Lower lobe of right lung (tissue), 2 donors: ENCODE measurements at places on chromosomes 6 and 20. TPM values are rescaled to one million over a fixed set of nuclear protein-coding genes. Genes with fewer than 3 reads are reported as not detected.

DNA sequence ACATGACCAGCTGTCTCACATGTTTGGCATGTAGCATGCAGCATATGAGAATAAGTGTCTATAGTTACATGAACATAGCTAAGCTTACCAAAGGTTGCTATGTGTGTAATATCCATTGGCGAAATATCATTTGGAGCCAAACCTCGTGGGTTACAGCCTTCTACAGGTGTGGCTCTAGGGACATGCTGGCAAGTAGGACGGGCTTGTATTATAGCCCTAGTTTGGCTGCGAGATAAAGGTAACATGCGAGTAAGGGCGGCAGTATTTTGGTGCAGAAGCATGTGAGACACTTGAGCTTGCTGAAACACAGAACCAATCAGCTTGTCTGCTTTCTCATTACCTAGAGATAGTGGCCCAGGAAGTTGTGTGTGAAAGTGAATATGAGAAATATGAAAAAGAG, 6.5 kb upstream of the ABHD12 start:
- DNase-seq, result no peak

The KCTD20 gene
- 37.2 TPM for total RNA-seq

DNA sequence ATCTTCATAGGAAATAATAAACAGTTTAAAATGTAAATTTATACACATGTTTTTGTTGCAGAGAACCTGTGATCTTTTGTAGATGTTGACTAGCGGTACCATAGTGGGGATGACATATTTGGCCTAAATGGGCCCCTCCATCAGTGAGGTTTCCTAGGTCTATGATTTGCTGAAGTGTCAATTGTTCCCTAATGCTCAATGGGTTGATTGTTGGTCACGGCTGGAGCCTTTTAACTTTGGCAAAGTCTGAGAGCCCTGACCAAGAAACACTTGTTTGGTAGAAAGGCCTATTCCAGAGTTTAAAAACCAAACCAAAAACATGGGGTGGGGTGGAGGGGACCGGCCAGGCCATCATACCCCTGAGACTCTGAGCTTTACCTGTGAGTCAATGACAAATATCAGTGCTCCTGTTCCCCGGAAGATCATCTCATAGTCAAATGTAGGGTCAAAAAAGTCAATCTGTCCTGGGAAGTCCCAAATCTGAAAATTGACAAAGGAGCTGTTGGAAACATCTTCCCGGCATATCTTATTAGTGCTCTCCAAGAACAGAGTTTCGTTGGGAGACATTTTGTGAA, 25.1 kb downstream of the RRAGD start:
- no peak for DNase-seq

The GLP1R gene
- 0.35 TPM for total RNA-seq

The OTOR gene
- not detected for total RNA-seq

- DNase-seq, result no peak
Measured at GRCh38 chr6:113015249-113015648, 668.1 kb downstream of the RFPL4B start.

DNA sequence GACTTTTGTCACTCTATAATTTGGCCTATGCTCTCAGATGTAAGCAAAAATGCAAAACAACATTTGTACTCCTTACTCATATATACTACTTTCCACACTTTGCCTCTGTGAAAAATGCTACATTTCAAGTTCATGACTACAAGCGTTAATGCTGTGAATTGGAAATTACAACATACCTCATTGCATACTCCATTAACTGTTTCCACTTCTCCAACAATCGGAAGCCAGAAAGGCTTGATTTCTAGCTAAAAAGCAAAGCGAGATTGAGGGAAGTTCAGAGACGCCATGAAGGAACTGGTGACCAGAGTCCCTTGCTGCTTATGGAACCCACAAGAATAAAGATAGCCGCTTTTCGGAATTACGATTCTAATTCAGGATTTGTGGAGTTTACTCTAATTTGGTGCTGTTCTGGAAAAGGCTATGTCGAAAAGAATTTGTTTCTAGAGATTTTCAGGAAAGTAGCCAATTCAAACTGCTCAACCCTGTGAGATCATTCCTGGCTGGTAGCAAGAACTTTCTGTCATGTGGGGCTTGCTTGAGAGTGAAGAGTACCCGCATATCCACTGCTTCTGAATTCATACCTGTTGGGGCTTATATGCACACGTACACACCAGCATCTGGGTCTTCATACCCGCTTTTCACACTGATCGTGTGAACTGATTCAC, 98.0 kb upstream of the CITED2 start:
- DNase-seq, result no peak

DNA sequence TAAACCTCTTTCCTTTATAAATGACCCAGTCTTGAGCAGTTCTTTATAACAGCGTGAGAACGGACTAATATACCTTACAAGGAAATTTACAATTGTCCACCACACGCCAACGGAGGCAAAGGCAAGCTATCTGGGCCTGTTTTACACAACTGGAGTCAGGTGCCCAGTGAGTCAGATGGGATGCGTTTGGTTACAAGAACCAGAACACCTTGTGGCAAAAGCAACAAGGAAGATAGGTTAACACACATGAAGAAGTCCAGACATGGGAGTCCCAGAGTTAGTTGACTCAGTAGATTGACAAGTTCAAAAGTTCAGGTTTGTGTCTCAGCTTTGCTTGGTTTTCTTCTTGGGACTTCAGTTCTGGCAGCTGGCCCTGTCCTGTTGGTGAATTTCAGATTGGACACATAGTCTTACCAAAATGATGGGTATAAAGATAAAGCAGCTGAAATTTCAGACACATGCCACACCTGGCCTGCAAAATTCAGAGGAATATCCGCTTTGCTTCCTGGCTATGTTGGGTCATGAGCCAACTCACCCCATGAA, 97.9 kb downstream of the PXDC1 start:
- DNase-seq, result no peak

The ATP5F1E gene
- 73.8 TPM for total RNA-seq

DNA sequence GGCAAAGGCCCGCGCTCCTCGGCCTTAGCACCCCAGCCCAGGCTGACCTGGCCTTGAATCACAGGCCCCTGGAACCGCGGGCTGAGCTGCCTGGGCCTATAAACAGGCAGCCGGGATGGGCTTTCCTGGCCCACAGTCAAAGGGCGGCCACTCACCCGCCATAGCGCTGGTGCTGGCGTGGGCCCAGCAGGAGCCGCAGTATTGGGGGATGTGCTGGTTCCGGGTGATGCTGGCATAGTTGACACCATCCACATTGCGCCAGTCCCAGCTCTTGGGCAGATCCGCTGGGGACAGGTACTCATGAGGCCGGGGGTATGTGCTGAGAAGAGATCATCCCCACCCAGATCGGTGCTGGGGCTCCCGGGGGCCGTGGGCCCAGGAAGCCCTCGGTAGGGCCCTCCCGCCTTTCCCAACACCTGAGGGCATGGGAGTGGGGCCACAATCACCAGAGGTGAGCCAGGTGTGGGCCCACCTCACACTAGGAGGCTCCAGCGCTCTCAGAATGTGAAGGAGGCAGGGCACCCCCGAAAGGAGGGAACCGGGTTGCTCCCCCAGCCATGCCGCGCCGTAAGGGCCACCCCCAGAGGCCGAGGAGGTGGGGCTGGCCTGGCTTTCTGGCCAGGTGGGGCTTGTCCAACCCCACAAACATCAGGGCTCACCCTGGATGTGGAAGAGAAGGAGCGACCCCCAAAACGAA, 739 bp downstream of the CTSZ start:
- DNase-seq, result peak; percentile 66

GRCh38 chr6:107576852-107577251, 86.9 kb downstream of the SOBP start:
- DNase-seq, result no peak

DNA sequence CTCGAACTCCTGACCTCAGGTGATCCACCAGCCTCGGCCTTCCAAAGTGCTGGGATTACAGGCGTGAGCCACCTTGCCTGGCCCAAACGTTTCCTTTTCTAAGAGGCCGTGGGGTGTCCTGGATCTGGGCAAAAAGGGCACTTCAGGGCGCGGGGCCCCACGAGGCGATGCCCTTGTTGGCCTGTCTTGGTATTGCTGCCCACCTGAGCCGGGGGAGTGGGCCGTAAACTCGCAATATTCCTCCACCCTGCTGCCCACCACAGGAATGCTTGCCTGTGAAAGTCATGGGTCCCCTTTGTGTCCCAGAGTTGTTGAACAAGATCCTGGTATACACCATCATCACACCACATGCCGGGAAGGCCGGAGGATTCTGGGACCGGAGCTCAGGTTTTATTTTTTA, 49.0 kb downstream of the SSR1 start:
- DNase-seq, result no peak

The ZKSCAN3 gene
- 8.8 TPM for total RNA-seq

The PSORS1C2 gene
- total RNA-seq, result not detected

The EGFL8 gene
- 13.4 TPM for total RNA-seq

DNA sequence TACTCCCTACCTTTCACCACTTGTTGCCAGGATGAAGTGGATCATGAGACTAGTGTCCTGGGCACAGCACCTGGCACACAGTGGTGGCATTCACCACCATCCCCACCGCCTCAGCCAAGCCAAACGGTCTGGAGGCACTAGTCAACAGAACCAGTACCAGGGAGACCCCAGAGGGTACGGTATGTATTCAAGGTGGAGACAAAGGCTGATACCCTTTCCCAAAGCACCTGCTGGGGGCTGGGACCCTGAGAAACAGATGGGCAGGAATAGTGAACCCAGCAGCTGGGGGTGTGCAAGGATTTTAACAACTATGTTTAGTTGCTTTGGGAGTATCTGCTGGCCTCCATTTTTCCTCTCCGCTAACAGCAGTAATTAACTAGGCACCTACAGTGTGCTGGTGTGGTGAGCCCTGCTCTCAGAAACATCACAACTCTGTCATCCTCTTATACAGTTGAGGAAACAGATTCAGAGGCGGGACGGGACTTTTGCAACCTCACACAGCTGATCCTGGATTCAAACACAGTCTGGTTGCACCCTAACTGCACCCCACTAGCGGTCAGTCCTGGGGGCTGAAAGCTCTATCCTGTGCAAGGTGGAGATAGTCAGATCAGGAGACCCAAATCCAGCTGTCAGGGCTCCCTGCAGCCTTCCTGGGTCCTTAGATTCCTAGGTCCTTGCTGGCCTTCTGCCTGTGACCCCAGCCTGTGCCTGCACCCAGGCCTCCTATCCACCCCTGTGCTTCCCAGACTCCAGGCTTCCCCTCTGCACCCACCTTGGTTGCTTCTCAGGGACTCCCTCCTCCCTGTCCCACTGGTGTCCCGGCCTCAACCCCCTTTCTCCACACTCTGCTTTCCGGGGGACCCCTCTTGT, 1.2 kb downstream of the SNTA1 start:
- DNase-seq, result no peak

- no peak for DNase-seq
Measured at GRCh38 chr20:51338692-51339440, 203.7 kb downstream of the NFATC2 start.

DNA sequence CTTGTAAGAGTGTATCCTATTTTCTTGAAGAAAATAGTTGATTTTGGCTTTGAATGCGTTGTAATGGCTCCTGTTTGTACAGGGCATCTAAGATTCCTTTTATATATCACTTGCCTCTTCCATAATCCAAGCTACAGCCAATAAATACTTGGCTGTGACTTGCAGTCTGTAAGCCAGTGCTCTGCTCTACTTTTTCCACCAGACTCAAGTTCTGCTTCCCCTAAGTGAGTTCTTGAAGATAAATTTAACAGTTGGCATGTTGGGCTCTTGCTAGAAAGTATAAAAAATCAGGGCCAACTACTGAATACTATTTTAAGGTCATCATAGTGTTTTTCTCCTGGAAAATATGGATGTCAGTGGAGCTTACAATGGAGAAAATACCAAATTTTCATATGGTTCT, 36.5 kb upstream of the SCGN start:
- DNase-seq, result no peak

The RIPOR2 gene
- total RNA-seq, result 38.0 TPM

DNA sequence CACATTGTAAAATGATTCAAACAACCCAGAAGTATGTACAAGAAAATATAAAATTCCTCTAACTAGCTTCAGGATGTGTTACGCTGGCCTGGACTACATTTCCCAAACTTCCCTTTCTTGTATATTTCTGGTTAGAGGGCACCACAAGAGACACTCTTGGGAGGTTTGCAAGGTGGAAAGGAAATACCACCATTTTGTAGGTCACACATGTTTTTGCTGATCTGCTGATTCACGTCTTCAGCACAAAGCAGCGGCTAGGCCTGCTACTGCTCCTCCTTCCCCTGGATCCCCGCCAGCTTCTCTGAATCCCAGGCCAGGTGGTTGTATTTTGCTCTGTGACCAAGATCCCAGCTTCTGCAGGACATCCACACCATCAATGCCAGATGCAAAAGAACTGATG, 104.2 kb downstream of the AGPAT4 start:
- no peak for DNase-seq

The CAP2 gene
- 4.7 TPM for total RNA-seq

The PRRT1 gene
- 1.2 TPM for total RNA-seq

The SLC22A23 gene
- 27.8 TPM for total RNA-seq

The MOXD1 gene
- total RNA-seq, result 13.4 TPM

The FAM83D gene
- 0.71 TPM for total RNA-seq

DNA sequence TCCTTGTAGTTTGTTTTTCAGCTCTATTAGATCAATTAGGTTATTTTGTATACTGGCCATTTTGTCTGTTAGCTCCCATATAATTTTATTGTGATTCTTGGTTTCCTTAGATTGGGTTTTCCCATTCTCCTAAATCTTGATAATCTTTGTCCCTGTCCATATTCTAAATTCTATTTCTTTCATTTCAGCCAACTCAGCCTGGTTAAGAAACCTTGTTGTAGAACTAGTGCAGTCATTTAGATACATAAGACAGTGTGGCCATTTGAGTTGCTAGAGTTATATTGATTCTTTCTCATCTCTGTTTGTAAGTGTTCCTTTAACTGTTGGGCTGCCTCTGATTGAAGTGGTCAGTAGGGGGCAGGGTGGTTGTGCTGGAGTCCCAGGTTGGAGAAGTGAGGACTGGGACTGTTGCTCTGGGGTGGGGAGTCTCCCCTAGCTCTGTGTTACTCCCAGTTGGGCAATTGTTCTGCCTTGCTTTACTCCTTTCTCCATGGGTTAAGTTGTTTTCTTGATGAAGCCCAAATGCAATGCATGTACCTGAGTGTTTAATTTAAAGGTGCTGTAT, 98.8 kb upstream of the NRN1 start:
- DNase-seq, result no peak

The MUCL3 gene
- total RNA-seq, result 5.3 TPM

DNA sequence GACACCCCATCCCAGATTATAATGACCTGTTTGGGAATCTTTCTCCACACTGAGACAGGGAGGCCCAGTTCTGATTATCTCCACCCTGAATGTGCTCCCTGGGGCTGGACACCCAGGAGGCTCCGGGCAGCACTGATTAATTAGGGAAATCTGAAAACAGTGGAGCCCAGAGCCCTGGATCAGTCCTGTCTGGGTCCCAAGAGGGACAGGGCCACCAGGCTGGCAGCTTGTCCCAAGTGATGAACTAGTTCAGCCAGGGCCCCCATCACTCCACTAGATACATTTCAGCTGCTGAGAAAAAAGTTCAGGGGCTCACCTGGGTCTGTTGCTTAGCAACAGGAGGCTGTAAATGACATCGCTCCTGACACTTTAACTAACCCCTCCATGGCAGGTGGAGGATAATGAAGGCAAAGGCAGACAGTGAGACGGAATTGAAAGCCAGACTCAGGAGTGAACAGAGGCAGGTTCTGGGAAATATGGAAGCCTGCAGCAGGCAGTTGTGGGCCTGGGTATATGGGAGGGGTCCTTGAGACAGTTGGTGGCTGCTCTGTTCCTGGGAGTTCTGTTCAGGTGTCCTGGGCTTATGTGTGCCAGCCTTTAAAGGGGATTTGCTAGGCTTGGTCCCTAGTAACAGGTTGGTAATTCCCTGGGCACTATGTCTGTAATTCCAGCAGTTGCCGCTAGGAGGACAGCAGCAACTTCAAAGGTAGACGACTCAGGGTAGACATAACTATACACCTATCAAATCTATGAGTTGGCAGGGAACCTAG, 78.3 kb upstream of the CTNNBL1 start:
- DNase-seq, result no peak

The NKX2-2 gene
- total RNA-seq, result not detected
